T-cell (primary cell): ENCODE measurements at places on chromosomes 5 and 9.
A peak's percentile ranks its signal among the peaks of the same experiment; 100 is the strongest.

GRCh38 chr5:82662340-82662739, 384.2 kb upstream of the RPS23 start:
- H3K27me3 ChIP-seq, result peaks cover 3% of the 10 kb centered on the region
- no peaks in the 10 kb centered on the region for H3K4me1 ChIP-seq
- no peak for DNase-seq
- no peak overlapping the region for H3K27ac ChIP-seq
- no peaks in the 10 kb centered on the region for H3K36me3 ChIP-seq

DNA sequence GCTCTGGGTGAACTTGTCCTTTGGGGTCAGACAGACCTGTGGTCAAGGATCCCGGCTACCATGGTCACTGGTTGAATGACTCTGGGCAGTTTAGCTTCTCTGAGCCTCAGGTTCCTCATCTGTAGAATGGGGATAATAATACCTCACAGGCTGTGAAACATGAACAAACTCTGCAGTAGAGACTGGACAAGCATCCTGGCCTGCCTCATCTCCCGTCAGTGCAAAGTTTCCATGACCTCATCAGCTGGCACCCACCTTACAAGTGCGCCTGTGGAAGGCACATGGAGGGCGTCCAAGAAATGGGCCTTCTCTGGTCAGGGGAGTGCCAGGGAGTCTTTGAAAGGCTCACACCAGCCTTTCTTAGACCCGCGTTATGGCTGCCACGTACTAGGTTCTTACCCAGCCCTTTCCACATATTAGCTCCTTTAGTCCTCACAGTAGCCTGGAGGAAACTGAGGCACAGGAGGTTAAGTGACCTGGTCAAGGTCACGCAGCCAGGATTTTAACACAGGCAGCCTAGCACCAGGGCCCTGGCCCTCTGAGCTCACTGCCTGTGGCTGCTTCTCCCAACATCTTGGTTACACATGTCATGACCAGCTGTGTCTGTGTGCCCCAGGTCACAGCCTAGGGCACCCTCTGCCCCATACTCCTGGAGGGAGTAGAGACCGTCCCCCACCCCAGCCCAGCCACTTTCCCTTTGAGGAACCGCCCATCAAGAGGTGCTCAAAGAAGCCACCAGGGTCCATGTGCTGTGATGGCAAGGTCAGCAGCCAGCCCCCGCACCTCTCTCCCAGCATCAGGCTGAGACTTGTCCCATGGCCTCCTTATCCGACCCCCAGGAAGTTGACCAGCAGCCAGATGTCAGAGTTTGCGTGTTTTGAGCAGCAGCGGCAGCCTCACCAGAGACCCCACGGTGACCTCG, 39.4 kb upstream of the RPL26L1 start:
- H3K27me3 ChIP-seq, result no peaks in the 10 kb centered on the region
- H3K36me3 ChIP-seq, result peaks cover 50% of the 10 kb centered on the region
- no peak overlapping the region for H3K4me3 ChIP-seq
- DNase-seq, result no peak
- peak overlapping the region; percentile 61 for H3K27ac ChIP-seq

- peaks cover 27% of the 10 kb centered on the region for H3K36me3 ChIP-seq
- DNase-seq, result no peak
- no peaks in the 10 kb centered on the region for H3K27me3 ChIP-seq
- H3K4me1 ChIP-seq, result no peaks in the 10 kb centered on the region
Measured at GRCh38 chr9:100322954-100323536, 29.7 kb downstream of the TEX10 start.

- no peaks in the 10 kb centered on the region for H3K27me3 ChIP-seq
- peaks cover 40% of the 10 kb centered on the region for H3K4me1 ChIP-seq
- peak; percentile 13 for DNase-seq
- peaks cover 30% of the 10 kb centered on the region for H3K36me3 ChIP-seq
Measured at GRCh38 chr5:112917453-112917995, 4.5 kb downstream of the REEP5 start.

GRCh38 chr5:149959406-149960236, 937 bp upstream of the SLC26A2 start:
- peaks cover 5% of the 10 kb centered on the region for H3K27me3 ChIP-seq
- H3K36me3 ChIP-seq, result peaks cover 2% of the 10 kb centered on the region
- DNase-seq, result peak; percentile 18
- H3K4me1 ChIP-seq, result peaks cover 21% of the 10 kb centered on the region
- H3K4me3 ChIP-seq, result peak overlapping the region; percentile 62

GRCh38 chr5:1735320-1735970, 64.2 kb downstream of the MRPL36 start:
- no peak for DNase-seq
- H3K27ac ChIP-seq, result no peak overlapping the region
- H3K4me1 ChIP-seq, result no peaks in the 10 kb centered on the region
- H3K36me3 ChIP-seq, result no peaks in the 10 kb centered on the region
- no peak overlapping the region for H3K4me3 ChIP-seq

DNA sequence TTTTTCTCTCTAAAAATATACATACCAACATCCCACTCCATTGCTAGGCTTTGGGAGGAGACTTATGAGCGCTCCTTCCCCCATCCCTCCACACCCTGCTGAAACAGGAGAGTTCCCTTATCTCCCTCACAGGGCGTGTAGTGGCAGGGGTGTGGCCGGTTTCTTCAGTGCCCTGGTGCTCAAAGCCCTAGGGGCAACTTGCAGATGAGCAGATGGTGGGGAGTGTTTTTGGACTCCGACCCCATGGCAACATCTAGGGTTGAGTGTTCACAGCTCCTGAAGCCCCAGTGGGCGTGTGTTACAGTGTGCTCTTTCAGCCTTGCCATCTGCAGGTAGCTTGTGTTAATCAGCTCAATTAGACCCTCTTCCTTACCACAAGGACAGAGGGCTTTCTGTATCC, 409.5 kb downstream of the MAT2B start:
- H3K4me1 ChIP-seq, result peaks cover 16% of the 10 kb centered on the region
- H3K27ac ChIP-seq, result no peak overlapping the region
- no peaks in the 10 kb centered on the region for H3K36me3 ChIP-seq
- no peaks in the 10 kb centered on the region for H3K27me3 ChIP-seq
- DNase-seq, result no peak
- no peak overlapping the region for H3K4me3 ChIP-seq

DNA sequence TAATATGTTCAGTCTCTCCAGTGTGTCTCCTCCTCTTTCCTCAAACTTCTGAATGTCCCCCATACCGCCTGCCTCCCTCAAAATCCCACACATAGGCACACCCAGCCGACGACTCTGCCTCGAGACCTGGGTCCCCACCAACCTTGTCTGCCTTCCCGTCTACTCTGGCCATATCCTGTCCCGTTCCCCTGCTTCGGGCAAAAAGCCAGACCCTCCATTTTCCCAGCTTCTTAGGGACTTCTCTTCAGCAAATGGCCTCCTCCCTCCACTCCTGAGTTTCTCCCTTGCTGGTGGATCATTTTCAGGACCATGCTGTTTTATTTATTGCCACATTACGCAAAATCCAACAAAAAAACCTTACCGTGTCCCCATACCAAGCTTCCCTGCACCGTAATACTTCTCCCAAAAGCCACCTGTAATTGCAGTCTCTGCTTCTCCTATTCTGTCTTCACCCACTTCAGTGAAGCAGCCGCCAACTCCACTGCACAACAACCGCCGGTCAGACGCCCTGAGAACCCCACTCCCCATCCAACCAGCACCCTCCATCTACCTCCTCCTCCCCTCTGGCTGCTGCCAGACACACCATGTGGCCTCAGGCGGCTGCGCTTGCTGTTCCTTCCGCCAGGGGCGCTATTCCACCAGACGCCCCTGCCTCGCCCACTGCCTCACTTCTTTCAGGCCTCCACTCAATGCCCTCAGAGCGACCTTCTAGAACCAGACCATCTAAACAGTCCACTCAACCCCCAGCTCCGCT, 117.0 kb downstream of the TRPM6 start:
- H3K27ac ChIP-seq, result no peak overlapping the region
- H3K27me3 ChIP-seq, result peaks cover 13% of the 10 kb centered on the region
- no peak overlapping the region for H3K4me3 ChIP-seq
- DNase-seq, result peak; percentile 18
- no peaks in the 10 kb centered on the region for H3K36me3 ChIP-seq
- no peaks in the 10 kb centered on the region for H3K4me1 ChIP-seq

GRCh38 chr9:120733190-120733589, 18.9 kb upstream of the MEGF9 start:
- H3K4me3 ChIP-seq, result no peak overlapping the region
- no peaks in the 10 kb centered on the region for H3K27me3 ChIP-seq
- no peak overlapping the region for H3K27ac ChIP-seq
- H3K4me1 ChIP-seq, result no peaks in the 10 kb centered on the region
- no peaks in the 10 kb centered on the region for H3K36me3 ChIP-seq

DNA sequence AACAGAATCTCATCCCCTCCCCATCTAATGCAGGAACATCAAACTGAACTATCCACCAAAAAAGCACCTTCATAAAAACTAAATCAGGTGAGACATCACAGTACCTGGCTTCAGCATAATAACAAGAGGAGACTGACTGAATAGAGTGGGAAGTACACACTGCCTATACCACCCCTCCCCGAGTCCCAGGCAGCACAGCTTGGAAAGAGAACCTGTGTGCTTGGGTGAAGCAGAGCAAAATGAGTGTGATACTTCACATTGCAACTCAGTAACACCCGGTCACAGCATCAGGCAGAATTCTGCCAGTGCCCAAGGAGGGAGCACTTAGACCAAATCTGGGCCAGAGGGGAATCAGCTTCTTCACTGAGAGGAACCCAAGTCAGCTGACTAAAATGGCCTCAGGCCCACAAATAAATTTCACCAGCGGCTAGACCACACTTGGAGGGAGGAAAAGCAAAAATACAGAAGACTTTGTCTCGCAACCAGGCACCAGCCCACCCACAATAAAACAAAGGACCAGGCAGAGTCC, 69.3 kb upstream of the OR2K2 start:
- no peak overlapping the region for H3K27ac ChIP-seq
- peaks cover 46% of the 10 kb centered on the region for H3K36me3 ChIP-seq
- no peak overlapping the region for H3K4me3 ChIP-seq

GRCh38 chr5:107572715-107573368, 97.9 kb downstream of the EFNA5 start:
- H3K4me3 ChIP-seq, result no peak overlapping the region
- peaks cover 5% of the 10 kb centered on the region for H3K27me3 ChIP-seq
- peaks cover 3% of the 10 kb centered on the region for H3K4me1 ChIP-seq
- no peaks in the 10 kb centered on the region for H3K36me3 ChIP-seq
